ENCODE measurements at places on chromosomes 2 and 18.

- no peak for DNase-seq
These were observed 7.8 kb downstream of the RAX start for GRCh38 chr18:59265246-59265973.

DNA sequence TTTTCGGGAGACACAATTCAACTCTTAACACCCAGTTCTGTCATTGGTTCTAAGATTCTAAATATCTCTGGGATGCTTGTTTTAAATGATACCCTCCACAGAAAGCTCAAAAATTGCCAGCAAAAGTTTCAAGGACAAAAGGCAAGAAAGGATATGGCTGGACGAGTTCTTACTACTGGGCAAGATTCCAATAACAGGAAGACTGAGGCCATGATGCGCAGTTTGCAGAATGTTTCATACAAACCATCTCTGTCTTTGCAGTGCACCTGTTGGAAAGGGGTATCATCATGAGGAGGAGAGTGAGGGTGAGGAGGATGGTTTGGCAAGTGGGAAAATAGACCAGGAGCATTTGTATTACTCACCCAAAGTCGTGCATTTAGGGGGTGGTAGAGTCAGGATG is 172.8 kb downstream of the DCDC2C start:
- DNase-seq, result no peak

- DNase-seq, result no peak
These were observed 157.1 kb downstream of the PXDN start for GRCh38 chr2:1586923-1587840.

DNA sequence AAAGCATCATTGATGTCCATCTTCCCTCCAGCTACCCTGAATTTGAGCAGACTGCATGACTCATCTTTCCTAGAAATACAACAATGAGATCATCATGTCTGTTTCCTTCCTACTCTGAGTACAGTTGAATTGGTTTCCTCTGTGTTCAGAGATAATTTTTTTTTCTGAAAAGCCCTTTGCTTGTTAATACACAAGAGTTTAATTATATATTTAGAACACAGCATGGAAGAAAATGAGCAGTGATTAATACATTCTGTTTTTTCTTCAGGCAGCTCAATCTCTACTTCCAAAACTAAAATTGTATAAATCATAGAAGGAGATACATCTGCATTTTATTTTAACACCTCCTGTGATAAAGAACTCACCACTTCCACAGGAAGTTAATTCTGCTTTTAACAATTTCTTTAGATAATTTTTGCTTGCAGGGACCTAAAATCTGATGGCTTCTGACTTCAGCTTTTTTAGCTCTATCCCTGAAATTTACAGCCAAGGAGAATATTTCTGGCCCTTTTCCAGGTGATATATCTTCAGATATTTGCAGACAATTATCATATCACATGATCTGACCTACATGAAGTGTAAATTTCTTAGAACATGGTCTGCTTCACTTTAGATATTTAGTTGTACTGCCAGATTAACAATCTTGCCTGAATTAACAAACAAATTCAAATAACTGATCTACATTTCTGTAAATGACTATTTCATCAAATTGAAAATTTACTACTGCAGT is 249.0 kb downstream of the TRIB2 start:
- peak; percentile 63 for DNase-seq

DNA sequence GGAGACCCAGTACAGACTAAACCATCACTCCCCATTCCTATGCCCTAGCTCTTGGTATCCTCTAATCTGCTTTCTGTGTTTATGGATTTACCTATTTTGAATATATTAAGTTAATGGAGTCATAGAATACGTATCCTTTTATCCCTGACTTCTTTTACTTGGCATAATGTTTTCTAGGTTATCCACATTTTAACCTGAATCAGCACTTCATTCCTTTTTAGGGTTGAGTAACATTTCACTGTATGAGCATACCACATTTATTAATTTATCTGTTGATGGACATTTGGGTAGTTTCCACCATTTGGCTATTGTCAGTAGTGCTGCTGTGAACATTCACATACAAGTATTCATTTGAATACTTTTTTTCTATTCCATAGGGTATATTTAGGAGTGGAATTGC is 157.3 kb upstream of the CTNNA2 start:
- no peak for DNase-seq

- DNase-seq, result no peak
These were observed 22.9 kb downstream of the DOK1 start for GRCh38 chr2:74577448-74577847.

GRCh38 chr18:38406607-38407006 is 841.0 kb upstream of the CELF4 start:
- DNase-seq, result no peak

- no peak for DNase-seq
These were observed 26.8 kb downstream of the FAM110C start for GRCh38 chr2:19505-19904.

DNA sequence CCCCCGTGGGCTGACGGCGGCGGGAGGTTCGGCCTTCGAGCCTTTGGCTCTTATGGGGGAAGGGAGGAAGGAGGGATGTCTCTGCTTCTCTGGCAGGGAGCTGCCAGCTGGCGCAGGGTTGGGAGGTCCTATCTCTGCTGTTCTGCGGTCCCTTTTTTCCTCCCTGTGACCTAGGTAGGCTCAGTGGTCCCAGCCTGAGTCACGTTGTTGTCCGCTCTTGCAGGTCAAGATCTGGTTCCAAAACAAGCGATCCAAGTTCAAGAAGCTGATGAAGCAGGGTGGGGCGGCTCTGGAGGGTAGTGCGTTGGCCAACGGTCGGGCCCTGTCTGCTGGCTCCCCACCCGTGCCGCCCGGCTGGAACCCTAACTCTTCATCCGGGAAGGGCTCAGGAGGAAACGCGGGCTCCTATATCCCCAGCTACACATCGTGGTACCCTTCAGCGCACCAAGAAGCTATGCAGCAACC is 2.5 kb downstream of the DLX1 start:
- DNase-seq, result no peak

DNA sequence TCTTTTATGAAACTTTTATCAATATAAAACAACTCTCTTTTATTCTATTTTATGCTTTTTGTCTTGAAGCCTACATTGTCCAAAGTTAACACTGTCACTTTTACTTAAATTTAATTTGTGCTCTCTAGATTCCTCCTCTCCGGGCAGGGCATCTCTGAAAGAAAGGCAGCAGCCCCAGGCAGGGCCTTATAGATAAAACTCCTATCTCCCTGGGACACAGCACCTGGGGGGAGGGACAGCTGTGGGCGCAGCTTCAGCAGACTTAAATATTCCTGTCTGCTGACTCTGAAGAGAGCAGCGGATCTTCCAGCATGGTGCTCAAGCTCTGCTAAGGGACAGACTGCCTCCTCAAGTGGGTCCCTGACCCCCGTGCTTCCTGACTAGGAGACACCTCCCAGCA is 447.7 kb upstream of the FANCL start:
- no peak for DNase-seq

GRCh38 chr2:127398239-127398590 is 10.4 kb upstream of the MAP3K2 start:
- peak; percentile 96 for DNase-seq

DNA sequence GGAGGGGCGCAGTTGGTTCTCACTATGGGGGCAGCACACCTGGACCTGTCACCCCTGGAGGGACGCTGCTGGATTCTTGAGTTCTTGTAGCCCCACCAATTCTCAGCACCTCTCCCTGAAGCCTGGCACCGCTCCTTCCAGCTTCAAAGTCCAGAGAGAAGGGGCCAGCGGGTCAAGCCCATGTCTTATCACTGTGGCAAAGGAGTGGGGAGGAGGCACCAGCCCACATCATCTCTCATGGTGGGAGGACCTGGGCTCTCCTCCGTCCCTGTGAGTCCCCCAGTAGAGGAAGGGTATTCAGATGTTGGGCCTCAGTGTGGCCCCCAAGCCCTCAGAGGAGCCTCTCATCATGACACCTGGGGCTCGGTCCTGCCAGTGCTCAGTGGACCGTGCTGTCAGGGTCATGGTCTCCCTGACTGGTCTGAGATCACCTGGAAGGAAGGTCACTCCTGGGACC is 67.4 kb downstream of the HS1BP3 start:
- DNase-seq, result no peak

GRCh38 chr18:73059280-73059679 is 191.5 kb upstream of the NETO1 start:
- no peak for DNase-seq
